ENCODE measurements at places on chromosomes 1 and 21. TPM values are rescaled to one million over a fixed set of nuclear protein-coding genes. Genes with fewer than 3 reads are reported as not detected.
A peak's percentile ranks its signal among the peaks of the same experiment; 100 is the strongest.

GRCh38 chr1:169724168-169724567 is 9.7 kb downstream of the SELE start:
- no peak for DNase-seq

DNA sequence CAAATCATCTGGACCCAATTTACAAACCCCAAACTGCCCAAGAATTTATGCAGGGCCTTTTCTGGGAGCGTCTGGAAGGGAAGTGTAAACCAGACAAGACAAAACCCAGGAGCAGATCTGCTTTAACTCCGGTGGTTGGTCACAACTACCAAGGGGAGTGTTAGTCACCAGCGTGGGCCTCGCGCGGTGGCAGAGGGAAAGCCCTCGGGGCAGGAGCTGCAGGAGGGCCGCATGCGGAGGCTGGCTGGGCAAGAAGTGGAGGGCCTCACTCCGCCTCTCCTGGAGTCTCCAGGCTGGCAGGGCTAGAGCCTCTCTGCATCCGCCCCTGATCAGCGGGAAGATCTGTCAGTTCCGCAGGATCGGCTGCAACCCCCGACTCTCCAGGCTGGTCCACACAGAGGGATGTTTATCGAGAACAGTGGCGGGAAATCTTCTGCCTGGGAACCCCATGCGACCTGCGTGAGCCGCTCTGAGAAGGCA is 2.0 kb downstream of the COL24A1 start:
- peak; percentile 28 for DNase-seq

The PHLDA3 gene
- total RNA-seq, result 12.6 TPM

The ESPN gene
- total RNA-seq, result 0.22 TPM

All from muscle of leg (tissue), 16 donors.